ENCODE measurements at places on chromosomes 3 and 15.

DNA sequence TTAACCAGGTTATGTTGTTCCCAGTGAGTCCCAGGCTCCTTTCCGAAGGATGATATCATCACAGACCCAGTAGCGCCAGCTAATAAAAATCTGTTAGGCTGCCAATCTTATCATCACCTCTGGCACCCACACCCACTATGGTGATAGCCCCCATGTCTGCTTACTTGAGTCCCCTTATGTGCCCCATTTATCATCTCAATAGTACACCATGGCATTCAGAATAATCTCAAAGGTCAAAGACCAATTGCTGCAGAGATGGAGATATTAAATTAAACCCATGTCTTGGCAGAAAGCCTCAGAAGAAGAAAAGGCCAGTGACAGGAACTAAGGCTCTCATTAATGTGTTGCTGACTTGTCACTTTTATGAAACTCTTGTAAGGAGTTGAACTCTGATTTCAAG lies 32.8 kb downstream of the CPNE4 start:
- DNase-seq, result no peak

DNA sequence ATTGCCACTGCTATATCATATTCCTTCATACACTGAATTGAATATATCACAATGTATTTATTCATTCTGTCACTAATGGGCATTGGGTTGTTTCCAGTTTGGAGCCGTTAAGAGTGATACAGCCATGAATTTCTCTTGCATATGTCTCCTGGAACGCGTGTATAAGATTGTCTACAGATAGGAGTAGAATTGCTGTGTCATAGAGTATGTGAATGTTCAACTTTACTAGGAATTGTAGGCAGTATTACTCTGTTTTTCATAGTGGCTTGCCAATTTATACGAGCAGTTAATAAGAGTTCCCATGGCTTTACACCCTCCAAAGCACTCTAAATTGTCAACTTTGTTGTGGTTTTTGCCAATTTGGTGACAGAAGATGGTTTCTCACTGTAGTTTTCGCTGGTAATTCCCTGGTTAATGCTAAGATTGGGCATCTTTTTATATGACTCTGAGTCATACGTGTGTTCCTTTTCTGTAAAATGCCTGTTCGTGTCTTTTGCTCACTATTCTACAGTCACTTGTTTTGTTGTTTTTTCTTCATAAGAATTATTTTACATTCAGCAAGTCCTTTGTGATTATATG lies 136.1 kb upstream of the LIPC start:
- no peak for DNase-seq

- no peak for DNase-seq
These were observed at the start of gene TEX55 for GRCh38 chr3:119145500-119146167. Gene TEX55 (plus strand): TSS chr3:119146165. CDS start chr3:119146190, 25 bp downstream.

- no peak for DNase-seq
These were observed 72.6 kb upstream of the MFGE8 start for GRCh38 chr15:88985547-88986393.

DNA sequence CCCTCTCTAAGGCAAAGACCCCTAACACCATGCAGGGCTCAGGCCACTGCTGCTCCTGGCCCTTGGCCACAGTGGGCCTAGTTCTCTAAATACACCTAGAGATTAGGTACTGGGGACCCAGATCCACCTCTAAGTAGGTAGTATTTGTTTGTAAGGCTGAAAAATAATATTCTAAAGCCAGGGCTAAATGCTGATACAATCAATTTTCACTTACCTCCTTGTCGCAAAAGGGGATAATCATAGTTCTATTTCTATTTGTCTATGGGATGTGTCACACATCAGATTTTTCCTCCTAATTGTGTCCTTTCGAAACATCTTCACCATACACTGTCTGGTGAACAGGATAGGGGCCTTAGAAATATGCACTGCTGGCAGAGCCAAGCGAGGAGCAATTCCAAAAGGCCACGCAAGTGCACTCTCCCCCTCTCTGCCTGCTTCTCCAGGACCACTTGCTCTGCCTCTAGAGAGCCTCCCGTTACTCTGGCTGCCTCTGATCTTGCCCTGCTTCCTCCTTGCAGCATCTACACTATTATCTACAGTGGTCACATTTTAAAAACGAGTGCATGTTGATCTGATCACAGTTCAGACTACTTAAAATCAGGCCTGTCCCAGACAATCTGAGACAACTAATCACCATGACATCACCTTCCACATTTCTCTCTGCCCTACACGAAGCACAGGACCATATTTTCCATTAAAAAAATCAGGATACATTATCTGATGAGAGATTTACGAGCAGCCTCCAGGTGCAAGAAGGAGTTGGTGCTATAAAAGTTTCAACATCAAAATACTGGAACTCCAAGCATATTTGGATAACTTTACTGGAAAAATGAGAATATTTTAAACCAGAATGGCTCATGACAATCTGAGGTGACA lies 115.4 kb downstream of the MYLK start:
- no peak for DNase-seq

GRCh38 chr3:62109534-62109933 lies 263.8 kb downstream of the FEZF2 start:
- no peak for DNase-seq

GRCh38 chr15:35530698-35531097 lies 15.3 kb downstream of the DPH6 start:
- no peak for DNase-seq

- no peak for DNase-seq
These were observed 75.3 kb downstream of the P2RY1 start for GRCh38 chr3:152910211-152910610.

GRCh38 chr3:155497930-155498647 lies 204.6 kb upstream of the STRIT1 start:
- DNase-seq, result no peak

DNA sequence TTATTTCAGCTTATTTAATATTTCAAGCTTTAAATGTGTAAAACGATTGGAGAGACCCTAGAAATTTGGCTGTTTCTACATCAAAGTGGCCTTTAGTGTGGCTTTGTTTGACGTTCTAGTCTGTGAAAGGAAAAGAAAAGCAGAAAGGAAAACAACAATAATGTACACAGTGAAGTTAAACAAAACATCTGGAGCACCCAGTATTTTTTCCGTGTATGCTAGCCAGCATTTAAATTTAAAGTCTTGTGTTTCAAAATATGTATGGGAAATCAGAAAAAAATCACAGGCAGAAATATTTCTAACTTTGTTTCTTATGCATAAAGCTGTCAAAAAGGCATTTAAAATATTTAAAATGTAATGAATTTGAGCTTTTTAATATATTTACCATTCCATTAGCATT lies 218.1 kb downstream of the NAALADL2 start:
- no peak for DNase-seq

- DNase-seq, result no peak
These were observed 101.8 kb downstream of the NECTIN3 start for GRCh38 chr3:111173328-111173900.

GRCh38 chr3:71432044-71432975 lies 151.2 kb downstream of the FOXP1 start:
- DNase-seq, result no peak

DNA sequence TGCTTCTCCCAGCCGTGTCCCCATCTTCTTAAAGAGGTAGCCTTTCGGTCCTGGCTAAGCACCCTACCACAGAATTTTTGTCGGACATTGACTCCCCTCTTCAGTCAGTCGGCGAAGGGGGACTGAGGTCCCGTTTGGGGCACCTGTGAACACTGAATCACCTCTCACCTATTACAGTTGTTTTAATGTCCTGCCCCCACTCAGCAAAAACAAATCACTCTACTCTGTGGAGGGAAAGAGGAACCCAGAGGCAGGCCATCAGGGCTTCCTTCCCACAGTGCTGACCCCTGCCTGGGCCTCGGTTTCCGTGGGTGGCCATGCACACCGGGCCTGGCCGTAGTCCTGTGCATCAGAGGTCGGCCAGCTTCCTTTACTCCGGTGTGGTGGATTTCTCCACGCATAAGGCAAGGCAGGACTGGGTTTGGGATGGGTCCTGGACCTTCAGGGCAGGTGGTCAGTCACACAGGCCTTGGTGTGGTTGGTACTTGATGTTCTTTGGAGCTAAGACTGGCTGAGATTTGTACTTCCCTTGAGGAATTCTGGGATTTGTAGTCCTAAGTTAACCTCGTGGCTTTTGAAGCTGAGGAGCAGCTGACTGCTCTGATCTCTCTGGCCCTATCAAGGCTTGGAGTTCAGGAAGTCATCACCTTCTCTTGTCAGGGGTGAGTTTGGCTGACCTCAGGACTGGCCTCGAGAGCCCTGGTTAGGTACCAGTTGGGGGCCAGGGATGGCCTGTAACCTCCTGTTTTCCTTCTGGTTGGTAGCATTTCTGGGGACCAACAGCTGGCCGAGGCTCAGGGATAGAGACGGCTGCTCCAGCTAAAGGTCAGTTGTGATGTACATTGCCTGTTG lies 627 bp upstream of the FAM131A start:
- DNase-seq, result no peak

DNA sequence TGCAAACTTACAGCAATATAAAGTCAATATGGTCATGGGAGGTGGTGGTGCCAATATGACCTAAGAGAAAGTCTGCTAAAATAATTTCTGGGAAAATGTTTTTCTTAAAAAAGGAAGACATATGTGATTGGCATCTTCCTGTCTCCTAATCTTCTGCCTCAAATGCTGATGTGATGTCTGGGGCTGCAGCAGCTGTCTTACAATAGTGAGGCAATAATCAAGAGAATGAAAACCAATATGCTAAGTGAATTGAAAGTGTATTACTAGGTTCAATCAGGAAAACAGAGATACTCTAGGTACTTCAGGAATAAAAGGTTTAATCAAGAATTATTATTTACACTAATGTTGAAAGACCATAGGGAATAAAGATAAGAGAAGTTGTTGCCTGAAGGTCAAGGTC lies 7.2 kb upstream of the STT3B start:
- DNase-seq, result no peak

GRCh38 chr15:83873966-83874365 lies 220.0 kb downstream of the ADAMTSL3 start:
- no peak for DNase-seq

GRCh38 chr3:189937302-189938127 lies 183.2 kb downstream of the P3H2 start:
- DNase-seq, result no peak

DNA sequence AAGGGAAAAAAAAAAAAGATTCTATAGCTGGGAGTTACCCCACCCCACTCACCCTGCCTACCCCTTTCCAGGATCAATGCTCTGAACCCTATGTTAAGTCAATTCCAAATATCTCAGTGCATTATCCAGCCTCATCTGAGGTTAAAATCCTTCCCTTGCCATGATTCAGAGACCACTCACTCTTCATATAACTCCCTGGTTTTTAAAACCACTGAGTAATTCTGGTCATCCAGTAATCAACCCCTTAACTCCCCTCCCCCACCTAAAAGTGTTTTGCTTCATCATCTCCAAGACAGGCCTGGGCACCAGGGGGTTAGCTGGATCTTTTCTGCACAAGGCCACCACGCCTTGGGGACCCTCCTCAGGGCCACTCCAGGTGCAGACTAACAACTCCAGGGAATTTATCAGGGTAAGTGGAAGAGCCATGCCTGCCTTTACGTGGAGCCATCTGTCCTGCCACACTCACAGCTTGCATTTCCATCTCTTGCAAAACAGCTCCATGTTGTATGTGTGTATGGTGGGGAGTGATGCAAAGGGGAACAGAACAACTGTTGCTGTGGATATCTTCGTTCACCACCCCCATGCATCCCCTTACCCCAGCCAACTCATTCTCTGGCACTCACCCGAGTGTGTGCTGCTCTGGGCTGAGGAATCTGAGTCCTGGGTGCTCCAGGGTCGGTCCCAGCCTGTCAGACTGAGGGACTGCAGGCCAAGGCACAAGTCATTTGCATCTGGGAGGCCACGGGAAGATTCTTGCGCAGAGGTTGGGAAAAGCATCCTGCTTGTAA lies 30.7 kb upstream of the RPS17 start:
- no peak for DNase-seq

GRCh38 chr15:25740383-25741255 lies 122.5 kb downstream of the ATP10A start:
- no peak for DNase-seq

DNA sequence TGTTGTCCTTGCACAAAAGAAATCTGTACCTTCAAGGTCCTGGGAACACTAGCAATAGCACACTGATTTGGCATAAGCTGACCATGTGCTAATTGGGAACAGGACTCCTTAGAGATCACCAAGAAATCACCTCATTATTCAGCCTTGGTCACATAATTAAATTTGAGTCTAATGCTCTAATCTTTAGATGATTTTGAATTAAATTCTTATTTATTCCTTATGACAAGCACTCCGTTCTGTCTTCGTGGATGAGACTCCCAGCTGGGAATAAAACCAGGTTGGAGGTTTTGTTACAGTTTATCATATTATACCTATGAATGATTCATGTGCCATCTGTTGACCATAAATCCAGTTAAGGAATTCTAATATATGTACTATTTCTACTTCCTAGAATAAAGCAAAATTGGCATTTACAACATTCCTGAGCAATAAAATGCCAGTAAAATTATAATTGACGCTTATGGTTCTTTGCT lies 162.2 kb downstream of the MYRIP start:
- no peak for DNase-seq

DNA sequence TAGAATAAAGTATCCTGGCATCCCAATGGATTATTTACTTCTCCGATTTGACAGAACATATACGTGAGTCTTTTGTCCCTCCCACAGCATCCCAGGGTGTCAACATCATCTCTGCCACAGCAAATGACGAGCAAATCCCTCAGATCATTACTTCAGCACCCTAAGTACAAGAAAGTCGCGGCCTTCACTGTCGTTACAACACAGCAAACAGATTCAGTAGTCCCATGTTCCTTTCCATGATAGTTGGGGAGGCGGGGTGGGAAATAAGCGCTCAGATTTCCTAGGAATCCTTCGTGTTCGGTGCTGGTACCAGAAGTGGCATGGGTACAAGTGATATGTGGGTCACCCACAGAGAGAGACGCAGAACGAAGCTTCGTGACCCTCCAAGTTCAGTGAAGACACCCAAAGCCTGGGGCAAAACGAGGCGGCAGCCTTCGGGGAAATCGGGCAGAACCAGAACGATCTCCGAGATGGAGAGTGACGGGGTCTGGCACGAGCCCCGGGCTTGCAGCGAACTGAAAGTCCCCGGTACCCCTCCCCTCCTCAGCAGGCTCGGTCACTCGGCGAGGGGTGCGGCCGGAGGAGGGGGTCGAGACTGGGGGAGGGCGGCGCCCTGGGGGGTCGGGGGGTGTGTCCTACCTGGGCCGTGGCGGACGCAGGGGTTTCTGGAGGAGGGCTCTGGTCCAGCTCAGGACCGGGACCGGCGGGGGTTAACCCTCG lies 619 bp downstream of the TTBK2 start:
- DNase-seq, result no peak

GRCh38 chr15:38076786-38077185 lies 142.3 kb downstream of the TMCO5A start:
- no peak for DNase-seq

DNA sequence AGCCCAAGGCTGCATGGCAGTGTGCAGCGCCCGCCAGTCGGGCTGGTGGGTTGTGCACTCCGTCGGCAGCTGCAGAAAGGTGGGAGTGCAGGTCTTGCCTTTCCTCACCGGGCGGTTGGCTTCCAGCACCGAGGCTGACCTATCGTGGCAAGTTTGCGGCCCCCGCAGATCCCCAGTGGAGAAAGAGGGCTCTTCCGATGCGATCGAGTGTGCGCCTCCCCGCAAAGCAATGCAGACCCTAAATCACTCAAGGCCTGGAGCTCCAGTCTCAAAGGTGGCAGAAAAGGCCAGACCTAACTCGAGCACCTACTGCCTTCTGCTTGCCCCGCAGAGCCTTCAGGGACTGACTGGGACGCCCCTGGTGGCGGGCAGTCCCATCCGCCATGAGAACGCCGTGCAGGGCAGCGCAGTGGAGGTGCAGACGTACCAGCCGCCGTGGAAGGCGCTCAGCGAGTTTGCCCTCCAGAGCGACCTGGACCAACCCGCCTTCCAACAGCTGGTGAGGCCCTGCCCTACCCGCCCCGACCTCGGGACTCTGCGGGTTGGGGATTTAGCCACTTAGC lies 4.3 kb downstream of the ISL2 start:
- DNase-seq, result peak; percentile 25

GRCh38 chr3:51099794-51100535 lies 285.1 kb upstream of the MANF start:
- DNase-seq, result no peak

All from T-helper 17 cell (primary cell).